Stimulated activated CD4-positive, alpha-beta T cell treated with anti-CD3 and anti-CD28 coated beads, Interleukin-2, amount 100 ng/mL, for 24 hours (primary cell): ENCODE measurements at places on chromosomes 1 and 21.

DNA sequence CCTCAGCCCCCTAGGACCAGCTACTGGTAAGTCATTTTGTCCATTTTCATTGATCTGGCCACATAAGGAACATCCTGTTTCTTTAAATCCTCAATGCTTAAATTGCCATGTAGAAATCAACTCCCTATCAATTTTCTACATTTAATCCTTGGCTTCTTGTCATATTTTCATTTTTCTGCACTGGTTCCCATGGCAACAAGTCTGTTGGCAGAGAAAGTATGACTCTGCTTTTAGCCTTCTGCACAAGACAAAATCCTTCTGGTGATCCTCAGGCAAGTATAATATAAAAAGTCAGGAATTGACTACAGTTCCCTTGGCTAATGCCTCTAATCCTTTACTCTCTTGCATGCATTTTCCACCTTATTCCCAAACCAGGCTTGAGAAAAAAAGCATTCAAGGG, 65.0 kb downstream of the LRRC40 start:
- DNase-seq, result no peak

DNA sequence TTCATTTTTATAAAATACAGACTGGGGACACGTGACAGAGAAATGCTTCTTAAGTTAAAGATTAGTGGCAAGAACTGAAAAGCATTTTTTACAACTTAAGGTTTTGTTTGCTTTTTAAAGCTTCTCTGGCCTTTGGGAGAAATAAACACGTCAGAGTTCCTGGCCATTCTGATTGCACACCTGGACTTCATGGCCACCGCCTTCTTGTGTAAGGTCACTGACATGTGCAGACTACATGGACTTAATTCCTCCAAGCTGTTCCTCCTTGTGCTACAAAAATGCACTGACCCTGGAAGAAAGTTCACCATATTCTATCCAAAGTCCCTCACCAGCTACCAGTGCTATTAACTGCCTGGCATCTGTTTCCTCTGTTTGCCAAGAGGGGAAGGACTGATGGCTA, 56.1 kb downstream of the GADD45A start:
- no peak for DNase-seq

- DNase-seq, result no peak
Observed at GRCh38 chr1:159274631-159275030, 27.5 kb upstream of the FCER1A start.

DNA sequence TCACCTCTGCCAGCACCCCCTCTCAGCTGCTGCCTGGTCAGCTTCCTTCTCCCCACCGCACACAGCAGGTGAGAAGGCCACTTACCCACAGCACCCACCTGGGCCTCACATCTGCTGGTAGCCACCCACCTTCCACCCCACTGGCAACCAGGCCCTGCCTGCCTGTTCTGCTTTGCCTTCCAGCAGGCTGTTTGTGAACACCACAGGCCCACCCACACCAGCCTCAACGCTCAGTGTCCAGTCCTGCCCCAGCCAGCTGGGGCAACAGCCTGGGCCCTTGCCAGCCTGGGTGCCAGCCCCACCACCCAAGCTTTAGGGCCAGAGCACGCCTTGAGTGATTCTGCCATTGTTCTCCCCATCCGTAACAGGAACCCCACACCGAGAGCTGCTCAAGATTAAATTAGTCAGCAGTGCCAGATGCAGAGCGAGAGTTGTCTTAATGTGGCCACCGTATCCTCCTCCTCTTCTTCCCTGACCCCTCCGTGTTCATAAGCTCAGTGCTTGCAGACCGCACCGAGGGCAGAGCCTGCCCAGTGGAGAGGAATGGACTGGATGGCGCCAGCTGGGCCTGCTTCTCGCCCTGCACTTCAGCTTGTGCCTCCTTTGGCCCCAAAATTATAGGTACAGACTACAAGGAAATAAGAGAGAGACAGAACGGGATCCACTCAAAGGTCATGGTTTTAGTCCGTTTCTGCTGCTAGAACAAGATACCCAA, 120.3 kb upstream of the COL6A1 start:
- DNase-seq, result no peak

DNA sequence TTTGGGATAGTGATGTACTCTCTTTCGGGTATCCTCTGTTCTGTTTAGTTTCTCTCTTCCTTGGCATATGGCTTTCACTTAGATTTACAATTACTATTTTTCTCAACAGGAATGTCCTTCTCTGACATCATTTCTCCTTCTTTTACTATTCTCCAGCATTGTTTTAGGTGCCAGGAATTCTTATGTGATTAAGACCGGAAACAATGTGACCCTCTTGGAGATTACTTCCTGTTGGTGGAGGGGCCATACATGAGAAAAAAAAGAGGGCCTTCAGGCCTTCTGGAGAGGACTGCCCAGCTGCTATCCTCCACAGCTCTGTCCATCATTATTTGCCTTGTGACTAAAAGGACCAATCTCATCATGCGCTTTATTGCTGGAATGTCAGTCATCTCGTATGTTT, 50.4 kb upstream of the ADAMTS5 start:
- no peak for DNase-seq

GRCh38 chr1:38489844-38490270, 369.7 kb downstream of the RRAGC start:
- DNase-seq, result peak; percentile 55

- DNase-seq, result peak; percentile 67
Observed at GRCh38 chr1:107936498-107937481, 28.2 kb downstream of the VAV3 start.

DNA sequence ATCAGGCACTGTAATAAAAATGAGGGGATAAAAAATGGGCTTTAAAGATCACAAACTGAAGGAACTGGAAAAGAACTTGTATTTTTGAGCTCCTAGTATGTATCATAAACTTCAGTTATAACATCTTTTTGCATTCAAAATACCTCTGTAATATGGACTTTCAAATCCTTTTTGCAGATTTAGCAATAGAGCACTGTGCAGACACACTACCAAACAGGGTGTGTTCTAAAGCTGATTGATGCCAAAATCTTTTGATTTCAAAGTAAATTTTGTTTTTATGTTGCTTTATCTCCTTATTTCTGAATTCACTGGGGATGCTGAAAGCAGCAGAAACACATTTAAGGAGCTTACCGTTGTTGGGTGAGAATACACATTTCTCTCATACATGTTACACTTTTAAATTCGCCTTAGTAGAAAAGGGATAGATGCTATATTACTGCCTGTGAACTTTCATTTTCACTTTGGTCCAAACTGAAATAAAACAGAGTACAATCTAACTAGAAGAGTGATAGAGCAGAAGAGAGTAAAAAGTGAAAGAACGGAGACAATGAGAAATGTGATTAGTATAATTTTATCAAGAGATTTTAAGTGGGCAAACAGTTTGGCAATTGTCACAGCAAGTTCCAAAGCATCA, 1126.6 kb downstream of the BRINP3 start:
- DNase-seq, result no peak

- no peak for DNase-seq
Observed at GRCh38 chr1:162233066-162233465, 143.6 kb downstream of the SPATA46 start.

- no peak for DNase-seq
Observed at GRCh38 chr1:21451212-21451611, 11.3 kb downstream of the NBPF3 start.

DNA sequence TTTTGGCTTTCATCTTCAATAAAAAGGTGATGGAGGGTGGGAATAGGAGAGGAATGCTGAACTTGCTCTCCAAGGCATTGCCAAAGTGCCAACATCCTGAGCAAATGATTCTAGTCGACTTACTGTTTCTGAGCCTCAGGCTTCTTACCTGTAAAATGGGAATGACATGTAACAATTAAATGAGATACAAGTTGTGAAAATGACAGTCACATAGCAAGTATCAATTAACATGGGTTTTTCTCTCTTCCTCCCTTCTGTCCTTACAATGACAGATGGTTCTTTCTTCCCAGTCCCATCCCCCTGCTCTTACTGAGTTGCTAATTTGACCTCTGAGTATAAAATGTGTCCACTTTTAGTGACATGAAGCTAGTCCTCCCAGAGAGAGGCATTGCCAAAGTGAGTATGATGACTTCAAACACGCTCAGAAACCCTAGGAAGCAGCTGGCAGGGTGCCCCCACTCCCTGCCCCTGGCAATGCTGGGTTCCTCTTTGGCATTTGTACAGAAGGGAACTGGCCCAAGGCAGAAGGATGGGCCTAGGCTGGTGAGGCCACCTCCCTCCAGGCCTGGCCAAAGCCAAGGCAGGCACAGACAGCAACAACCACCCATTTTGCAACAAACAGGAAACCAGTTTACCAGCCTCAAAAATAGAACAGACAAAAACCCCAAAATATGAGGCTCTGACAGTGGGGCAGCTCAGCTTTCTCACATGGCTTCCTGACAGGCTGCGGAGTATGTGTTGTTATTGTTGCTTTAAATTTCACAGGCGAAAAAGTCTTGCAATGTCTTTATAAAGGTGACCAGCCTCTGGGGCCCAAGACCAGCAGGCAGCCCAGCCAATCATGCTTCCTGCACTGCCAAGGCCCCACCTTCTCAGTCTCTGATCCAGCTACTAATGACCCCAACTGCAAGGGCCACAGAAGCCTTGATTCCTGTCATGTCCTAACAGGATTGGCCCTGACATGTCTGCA, 115.9 kb downstream of the HIVEP3 start:
- no peak for DNase-seq

DNA sequence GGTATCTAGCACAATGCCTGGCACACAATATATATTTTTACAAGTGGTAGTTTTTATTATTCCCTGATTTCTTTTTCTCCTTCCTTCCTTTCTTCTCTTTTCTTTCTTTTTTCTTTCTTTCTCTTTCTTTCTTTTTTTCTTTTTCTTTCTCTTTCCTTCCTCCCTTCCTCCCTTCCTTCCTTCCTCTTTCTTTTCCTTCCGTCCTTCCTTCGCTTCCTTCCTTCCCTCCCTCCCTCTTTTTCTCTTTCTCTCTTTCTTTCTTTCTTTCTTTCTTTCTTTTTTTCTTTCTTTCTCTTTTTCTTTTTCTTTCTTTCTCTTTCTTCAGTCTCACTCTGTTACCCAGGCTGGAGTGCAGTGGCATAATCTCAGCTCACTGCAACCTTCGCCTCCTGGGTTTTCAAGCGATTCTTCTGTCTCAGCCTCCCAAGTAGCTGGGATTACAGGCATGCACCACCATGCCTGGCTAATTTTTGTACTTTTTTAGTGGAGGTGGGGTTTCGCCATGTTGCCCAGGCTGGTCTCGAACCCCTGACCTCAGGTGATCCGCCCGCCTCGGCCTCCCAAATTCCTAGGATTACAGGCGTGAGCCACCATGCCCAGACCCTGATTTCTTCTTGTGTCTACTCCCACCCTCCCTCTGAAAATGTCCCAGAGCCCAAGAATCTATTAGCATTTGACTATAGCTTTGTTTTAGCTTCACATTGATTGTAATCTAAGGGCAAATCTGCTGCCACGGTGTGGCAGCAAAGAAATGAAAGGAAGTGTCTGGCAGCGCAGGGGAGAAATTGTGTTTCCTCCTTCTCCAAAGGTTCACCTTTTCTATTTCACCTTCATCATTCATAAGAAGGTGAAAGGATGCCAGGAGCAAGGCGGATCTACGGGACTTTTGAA, 19.9 kb upstream of the ABCB10 start:
- no peak for DNase-seq

DNA sequence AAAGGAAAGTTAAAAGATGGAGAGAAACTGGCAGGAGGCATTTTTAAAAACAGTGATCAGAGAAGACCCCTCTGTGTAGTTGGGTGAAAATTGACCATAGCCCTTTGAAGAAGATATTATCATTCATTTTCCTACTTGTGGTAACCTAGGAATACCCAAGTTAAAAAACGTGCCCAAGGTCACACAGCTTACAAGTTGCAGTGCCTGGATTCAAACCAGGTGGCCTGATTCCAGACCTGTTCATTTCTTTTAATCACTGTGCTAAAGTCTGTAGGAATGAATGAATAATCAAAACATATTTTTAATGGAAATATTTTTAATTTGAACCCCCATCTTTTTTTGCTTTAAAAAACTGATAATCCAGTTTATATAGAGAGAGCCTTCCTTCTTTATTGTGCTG, 35.6 kb downstream of the MARK1 start:
- no peak for DNase-seq

GRCh38 chr1:77514921-77515776, 167.3 kb downstream of the ZZZ3 start:
- DNase-seq, result no peak

GRCh38 chr1:157968946-157969345, 24.5 kb upstream of the KIRREL1 start:
- no peak for DNase-seq

- peak; percentile 62 for DNase-seq
Observed at GRCh38 chr1:170670802-170671628, 7.1 kb downstream of the PRRX1 start.

DNA sequence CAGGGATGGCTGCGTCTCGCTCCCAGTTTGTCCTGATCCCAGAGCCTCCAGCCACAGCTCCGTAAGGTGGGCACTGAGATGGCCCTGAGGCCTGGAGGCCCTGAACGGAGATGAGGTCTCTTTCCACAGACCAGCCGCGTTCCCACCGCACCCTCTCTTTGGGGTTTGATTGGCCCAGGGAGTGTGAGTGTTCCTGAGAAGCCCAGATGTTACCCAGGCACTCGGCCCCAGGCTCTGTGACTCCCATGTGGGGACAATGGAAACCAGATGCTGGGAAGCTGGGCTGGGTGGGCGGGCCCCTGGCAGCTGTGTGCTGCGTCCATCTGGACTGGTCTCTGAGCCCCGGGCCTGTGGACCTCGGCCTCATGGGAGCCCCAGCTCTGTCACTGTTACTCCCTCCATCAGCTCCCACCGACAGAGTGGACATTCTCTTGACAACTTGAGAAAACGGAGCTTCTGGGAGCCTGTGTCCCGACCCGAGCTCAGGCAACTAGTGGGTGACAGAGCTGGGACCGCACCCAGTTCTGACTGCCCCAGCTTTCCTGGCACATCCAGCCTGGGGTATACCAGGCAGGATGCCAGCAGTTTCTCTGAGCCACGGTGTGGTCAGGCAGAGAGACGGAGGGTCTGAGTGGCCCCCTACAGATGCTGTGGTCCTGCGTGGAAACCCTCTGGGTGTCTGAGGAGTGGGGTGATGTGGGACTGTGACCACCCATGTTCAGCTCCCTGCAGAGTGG, 9.8 kb upstream of the COL6A1 start:
- DNase-seq, result no peak

GRCh38 chr1:204149635-204150565, 1.9 kb downstream of the ETNK2 start:
- no peak for DNase-seq

- DNase-seq, result no peak
Observed at GRCh38 chr1:66984491-66984890, 59.7 kb downstream of the MIER1 start.

GRCh38 chr21:44441581-44442265, 13.6 kb upstream of the LRRC3 start:
- no peak for DNase-seq

GRCh38 chr1:43288058-43288784, 2.8 kb upstream of the C1orf210 start:
- DNase-seq, result no peak
